ENCODE measurements at places on chromosomes 1 and 21.

DNA sequence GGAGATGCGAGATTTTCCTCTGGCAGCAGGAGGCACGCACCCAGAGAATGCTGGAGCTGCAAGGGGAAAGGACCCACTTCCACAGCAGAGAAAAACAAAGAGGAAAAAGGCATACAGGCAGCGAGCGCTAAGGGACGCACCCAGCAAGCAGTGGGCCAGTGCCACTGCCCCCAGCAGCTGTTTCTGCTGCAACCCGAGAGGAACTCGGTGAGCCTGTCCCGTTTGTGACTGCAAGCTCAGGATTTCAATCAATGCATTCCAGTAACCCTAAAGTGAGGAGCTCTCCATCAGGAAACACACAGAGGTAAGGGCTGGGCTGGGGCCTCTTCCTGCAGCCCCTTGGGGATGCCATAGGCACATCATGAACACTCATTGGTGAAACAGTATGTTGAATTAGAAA, 58.7 kb downstream of the ACP6 start:
- no peak for DNase-seq

DNA sequence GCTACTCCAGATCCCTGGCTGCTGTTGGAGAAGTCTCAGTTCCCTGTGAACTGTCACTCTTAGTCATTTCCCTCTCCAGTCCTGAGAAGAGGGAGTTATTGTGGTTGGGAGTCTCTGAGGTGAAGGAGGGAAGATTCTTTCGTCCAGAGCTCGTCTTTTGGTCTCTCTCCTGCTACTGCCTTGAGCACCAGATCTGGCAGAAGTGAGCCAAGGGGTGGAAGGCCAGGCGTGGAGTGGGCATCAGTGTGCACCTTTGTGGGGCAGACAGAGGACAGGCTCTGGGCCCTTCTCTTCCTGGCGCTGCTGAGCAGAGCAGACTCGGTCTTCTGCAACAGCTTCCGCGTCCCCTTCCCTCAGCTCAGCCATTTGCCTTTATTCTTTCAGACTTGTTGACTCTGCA, 19.1 kb downstream of the CLCN6 start:
- DNase-seq = no peak

DNA sequence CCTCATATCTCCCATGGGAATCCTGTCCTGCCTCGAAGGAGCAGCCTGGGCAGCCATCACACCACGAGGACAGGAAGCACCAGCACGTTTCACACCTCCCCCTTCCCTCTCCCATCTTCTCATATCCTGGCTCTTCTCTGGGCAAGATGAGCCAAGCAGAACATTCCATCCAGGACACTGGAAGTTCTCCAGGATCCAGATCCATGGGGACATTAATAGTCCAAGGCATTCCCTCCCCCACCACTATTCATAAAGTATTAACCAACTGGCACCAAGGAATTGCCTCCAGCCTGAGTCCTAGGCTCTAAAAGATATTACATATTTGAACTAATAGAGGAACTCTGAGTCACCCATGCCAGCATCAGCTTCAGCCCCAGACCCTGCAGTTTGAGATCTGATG, 8.7 kb downstream of the SLAMF8 start:
- DNase-seq = no peak

DNA sequence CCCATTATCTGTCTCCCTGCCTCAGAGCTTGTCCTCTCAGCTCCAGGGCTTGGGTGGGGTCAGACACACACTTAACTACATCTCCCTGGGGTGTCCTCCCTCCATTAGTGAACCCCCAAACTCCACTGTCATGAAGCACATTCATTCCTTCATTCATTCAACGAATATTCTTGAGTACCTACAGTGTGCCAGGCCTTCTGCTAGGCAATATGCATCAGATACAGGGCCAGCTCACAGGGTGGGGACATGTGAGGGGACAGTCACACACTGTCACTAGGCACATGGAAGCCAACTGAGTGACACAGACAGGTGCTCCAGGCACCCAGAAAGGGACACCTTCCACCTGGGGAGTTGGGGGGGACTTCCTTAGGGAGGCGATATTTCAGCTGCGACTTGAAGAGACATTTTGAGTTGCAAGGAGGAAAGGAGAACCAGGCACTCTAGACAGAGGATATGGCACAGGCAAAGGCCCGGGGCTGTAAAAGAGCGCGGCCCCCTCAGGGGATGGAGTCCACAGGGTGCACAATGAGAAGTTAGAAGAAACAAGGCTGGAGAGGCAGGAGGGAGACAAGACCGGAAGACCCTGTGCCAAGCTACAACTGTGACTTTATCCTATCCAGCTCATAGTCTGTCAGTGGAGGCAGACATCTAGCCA, 8.7 kb upstream of the S100A8 start:
- no peak for DNase-seq

DNA sequence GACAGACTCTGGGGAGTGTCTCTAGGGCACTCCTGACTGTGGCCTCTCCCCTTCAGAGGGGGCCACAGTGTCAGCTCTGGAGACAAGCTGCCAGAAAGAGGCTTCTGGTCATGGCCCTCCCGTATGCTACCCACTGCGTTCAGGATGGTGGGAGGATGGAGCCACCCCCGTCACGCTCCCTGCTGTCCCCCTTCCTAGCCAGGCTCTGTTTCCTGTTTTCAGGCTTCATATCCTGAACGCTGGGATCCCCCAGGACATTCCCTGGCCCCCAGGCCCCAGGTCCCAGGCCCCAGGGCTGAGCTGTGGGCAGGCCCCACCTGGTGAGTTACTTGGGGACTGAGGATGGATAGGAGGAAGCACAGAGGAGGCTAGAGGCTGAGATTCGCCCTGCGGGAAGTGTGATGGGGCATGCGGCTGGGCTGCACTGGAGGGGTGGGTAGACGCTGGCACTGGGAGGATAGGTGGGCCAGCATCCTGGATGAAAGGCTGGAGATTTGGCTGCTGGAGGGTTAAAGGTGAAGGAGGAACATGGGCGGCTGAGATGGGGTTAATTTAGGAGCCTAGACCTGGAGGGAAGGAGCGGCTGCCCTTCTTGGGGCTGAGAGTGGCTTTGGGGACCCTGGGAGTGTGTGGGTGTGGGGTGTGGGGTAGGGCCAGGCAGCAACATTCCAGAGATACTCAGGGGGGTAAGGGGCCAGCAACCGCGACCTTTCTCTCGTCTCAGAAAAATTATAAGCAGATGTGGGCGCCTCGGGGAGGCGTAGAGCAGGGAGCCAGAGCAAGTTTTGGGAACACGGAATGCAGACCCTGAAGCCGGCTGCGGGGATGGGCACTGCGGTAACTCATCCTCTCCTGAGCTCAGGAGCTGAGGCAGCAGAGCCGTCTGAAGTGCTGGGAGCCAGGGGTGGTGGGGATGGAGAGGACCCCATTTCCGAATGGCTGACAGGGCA, 8.7 kb downstream of the PEAR1 start:
- DNase-seq = no peak

GRCh38 chr1:63261736-63262458, 60.5 kb upstream of the FOXD3 start:
- no peak for DNase-seq

DNA sequence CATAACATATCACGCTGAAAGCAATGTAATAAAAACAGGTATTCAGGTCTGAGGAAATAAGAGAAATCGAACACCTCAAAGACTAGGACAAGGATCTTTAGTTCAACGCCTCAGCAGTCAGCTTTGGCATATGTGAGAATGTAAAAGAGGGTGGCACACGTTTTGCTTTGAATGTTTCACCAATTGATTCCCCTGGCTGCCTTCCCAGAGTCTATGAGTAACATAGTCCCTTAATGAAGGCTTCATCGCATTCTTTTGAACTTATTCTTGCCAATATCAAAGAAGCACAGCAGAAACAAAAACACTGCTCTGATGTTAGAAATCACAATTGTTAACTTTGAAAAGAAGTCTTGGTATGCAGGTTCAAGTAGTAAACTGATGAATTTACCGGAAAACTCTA, 764.8 kb downstream of the ADGRL2 start:
- no peak for DNase-seq

DNA sequence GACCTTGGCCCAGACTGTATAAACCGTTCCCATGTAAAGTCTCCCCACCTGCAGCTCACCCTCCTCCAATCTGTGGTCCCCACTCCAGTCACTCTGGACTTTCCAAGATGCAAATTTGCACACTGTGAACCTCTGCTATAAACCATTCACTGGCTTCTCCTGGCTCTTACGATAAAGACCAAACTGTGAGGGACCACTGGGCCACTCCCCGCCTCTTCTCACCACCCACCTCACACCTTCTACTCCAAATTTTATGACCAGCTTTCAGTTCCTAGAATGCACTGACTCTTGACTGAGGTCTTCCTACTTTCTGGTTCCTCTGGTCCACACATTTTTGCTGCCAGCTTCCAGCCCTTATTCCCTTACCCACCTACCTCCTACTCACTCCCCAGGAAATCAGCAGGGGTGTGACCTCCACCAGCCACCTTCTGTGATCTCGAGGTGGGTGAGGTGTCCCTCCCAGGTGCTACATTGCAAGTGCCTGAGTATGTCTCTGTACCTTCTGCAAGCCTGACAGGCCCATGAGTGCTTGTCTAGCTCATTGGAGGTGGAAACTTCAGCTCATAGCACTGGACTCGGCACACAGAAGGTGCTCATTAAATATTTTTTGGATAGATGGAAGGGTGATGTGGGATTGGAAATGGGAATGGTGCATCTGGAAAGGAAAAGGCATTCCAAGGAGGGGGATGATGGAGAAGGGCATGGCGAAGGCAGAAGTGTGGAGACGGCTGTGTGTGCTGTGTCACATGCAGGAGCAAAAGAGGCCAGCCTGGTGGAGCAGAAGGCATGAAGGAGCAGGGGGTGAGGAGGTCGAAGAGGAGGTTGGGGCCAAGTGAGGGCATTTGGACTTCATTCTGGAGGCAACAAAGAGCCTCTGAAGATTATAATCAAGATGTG, 15.6 kb upstream of the CSF1 start:
- DNase-seq = no peak

DNA sequence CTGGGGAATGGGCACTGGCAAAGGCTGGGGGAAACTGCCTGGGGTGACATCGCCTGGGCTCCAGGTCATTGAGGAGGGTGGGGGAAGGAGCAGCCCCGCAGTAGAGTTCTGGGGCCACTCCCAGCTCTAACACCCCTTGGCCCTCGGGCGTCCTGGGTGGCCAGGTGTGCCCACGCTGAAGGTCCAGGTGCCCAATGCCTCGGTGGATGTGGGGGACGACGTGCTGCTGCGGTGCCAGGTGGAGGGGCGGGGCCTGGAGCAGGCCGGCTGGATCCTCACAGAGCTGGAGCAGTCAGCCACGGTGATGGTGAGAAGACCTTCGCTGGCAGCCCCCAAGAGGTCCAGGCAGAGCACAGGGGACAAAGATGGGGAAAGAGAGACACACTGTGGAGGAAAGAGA, 7.7 kb downstream of the NTRK1 start:
- no peak for DNase-seq

DNA sequence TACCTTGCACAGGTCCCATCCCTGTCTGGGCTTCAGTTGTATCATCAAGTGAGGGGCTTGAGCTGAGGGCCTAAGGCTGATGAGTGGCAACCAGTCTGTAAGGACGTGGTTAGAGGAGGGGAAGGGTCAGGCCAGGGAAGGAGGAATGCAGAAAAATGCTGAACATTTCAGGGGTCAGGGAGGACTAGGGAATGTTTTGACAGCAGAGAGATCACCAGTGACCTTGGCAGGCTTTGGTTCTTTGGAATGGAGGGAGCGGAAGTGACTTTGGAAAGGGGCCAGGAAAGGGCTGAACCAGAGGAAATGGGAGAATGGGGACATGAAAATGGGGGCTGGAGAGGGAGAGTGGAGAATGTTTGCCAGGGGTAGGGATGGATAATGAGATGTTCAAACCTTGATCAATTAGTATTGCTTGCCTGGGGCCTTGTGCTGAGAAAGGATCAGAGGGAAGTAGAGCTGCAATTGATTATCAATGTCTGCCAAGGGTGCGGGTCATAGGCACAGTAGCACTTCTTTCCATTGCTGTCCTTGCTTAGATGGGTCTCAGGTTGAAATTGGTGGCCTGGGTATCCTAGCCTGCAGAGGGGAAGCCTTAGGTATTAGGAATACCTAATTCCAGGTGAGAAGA, 7.4 kb downstream of the LDLRAP1 start:
- DNase-seq = no peak

DNA sequence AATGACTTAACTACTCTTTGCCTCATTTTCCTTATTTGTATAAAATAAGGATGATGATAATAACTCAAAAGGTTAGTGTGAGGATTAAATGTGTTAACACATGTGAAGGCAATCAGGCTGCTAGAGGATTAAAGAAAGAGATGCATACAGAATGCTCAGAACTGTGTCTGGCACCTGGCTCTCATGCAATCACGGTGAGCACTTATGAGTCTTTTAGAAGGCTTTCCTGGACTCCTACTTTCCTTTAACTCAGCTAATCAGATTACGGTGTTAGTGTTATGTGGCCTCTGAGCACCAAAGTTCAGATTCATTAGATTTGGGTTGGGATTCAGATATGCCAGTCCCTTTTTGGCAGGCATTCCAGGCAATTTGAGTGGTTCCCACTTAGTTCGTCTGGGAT, 311.6 kb upstream of the USP24 start:
- no peak for DNase-seq

GRCh38 chr1:151986501-151987190, 7.0 kb downstream of the S100A10 start:
- DNase-seq = no peak

- DNase-seq = no peak
These were observed 69.0 kb upstream of the KRTAP19-8 start for GRCh38 chr21:31107176-31107785.

DNA sequence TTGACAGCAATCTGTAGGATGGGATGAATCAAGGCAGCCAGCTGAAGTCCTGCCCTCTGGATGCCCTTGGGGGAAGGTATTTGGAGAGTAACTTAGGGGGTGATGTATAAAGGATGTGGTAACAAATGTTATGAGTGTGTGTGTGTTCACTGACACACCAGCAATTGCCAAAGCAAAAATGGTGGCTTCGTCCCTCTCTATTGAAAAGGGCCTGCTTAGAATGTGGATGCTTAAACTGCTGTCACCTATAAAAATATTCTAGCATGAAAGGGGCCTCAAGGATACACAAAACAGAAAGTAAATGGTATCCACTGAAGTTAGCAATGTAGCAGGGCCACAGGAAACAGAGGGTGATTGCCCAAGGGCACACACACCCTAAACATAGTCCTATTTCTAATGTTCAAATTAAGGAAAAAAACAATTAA, 15.1 kb upstream of the AIM2 start:
- no peak for DNase-seq

DNA sequence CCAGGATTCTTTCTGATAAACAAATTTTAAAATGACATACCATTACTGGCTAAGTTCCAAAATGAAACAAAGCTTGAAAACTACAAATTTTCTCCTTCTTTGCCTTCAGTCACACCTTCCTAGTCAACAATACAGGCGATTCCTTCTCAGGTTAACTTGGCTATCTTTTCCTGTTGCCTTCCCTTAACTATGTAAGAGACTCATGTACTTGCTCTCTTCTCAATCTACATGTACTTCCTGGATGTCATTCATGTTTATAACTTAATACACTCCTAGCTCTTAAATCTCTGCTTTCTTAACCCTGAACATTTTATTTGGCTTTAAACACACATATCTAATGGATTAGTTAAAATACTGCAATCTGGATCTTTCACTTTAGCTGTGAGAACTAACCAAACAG, 97.0 kb downstream of the COQ8A start:
- no peak for DNase-seq

GRCh38 chr1:67097305-67097704, 37.5 kb downstream of the C1orf141 start:
- DNase-seq = no peak

Measured in left renal pelvis (tissue), 4 donors.